ENCODE measurements at places on chromosomes 11 and 22. TPM values are rescaled to one million over a fixed set of nuclear protein-coding genes. Genes with fewer than 3 reads are reported as not detected.

TSKU gene
- total RNA-seq: 2.4 TPM

DNA sequence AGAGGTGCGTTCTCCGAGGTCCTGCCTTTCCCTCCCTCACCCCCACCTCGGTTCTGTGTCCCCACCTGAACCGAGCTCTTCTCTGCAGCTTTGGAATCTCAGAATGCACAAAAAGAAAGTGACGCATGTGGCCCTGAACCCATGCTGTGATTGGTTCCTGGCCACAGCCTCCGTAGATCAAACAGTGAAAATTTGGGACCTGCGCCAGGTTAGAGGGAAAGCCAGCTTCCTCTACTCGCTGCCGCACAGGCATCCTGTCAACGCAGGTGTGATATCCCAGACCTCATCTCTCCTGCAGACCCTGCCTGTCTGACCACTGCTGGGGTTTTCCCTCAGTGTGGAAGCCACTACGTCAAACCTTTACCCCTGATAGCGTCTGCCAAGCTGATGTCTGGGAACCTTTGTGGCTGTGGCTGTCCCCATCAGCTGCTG lies 13.9 kb downstream of the ACP2 start:
- peaks cover 32% of the 10 kb centered on the region for H3K36me3 ChIP-seq
- DNase-seq: peak; percentile 40
- H3K4me1 ChIP-seq: peaks cover 25% of the 10 kb centered on the region
- peak overlapping the region; percentile 55 for H3K4me3 ChIP-seq
- H3K27me3 ChIP-seq: no peaks in the 10 kb centered on the region

GRCh38 chr22:39809772-39810557 lies 83.6 kb downstream of the ENTHD1 start:
- H3K36me3 ChIP-seq: no peaks in the 10 kb centered on the region
- DNase-seq: no peak
- peaks cover 17% of the 10 kb centered on the region for H3K4me1 ChIP-seq
- no peak overlapping the region for H3K4me3 ChIP-seq

GRCh38 chr22:47307326-47307725 lies 544.9 kb downstream of the TBC1D22A start:
- H3K27ac ChIP-seq: no peak overlapping the region
- H3K27me3 ChIP-seq: peaks cover 2% of the 10 kb centered on the region
- no peaks in the 10 kb centered on the region for H3K36me3 ChIP-seq
- no peak for DNase-seq
- no peaks in the 10 kb centered on the region for H3K4me1 ChIP-seq

DNA sequence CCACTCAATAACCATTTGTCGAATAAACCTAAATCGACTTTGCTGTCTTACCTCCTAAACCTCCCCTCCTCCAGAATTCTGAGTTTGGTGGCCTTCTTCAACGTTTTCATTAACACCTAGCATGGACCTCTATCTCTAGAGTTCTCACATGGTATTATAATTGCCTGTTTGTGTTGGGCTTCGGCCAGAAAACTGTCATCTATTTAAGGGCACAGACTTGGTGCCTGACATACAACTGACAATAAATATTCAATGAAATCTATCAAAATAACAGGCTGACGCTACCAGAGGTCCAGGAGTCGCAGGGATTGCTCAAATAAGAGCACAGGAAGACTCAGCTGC lies 687 bp downstream of the ALKBH8 start:
- no peaks in the 10 kb centered on the region for H3K27me3 ChIP-seq
- DNase-seq: no peak
- peaks cover 43% of the 10 kb centered on the region for H3K4me1 ChIP-seq
- H3K27ac ChIP-seq: peak overlapping the region; percentile 94
- H3K36me3 ChIP-seq: no peaks in the 10 kb centered on the region

DNA sequence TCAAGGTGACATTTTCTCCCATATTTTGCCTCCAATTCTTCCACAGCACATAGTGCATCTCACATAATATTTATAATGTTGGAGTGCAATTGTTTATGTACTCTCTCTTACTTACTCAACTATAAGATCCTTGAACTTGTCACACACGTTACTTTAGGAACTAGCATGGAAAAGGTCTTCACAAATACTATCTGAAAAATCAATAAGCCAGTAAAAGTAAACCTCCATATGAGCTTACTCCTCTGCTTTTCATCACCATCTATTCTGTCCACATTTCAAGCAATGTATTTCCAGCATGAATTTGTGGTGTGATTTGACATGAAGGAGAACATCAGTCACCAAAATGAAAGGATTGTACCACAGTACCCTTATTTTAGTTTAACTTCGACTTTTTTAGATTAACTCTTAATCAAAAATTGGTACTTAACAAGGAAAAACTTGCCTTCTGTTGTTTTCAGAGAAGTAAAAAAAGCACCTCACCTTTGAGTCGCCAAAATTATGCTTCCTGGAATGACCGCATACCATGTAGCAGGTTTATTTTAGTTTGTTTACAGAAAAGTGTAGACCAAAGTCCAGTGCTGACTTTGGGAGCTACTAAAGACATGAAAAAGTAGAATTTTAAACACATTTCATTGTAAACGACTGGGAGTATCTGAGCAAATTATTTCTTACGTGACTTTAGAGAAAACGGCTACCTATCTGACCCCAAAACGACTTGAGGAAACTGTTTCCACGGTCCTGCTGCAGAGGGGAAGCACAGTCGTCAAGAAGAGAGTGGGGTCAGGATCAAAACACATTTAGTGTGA lies at the start of gene SLC22A9:
SLC22A9 (plus strand) TSS at position 621 of the 806 bp plus-strand sequence. CDS start 272 bp downstream, outside the sequence.
- peaks cover 18% of the 10 kb centered on the region for H3K27me3 ChIP-seq
- no peak within 1 kb of the TSS for H3K4me3 ChIP-seq
- no peaks in the 10 kb centered on the region for H3K36me3 ChIP-seq

DNA sequence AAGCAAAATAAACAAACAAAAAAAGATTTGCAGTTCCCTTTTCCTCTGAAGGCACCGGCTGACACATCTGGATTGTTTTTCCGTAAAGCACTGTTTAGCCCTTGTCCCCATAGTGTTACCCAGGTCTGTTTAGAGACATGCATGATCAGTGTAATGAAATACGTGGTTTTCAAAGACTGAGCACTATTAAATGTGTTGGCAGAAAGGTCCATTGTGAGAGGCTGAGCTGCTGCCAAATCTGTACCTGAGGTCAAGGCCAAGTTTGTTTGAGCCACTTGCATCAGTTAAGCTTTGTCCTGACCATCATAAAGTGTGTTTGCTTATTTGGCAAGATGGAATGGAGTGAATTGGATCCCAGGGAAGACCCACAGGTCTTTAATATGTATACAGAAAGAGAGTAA lies 26.3 kb downstream of the CTR9 start:
- no peak for DNase-seq
- H3K27ac ChIP-seq: no peak overlapping the region
- H3K4me1 ChIP-seq: no peaks in the 10 kb centered on the region
- H3K4me3 ChIP-seq: no peak overlapping the region
- H3K36me3 ChIP-seq: peaks cover 25% of the 10 kb centered on the region

DNA sequence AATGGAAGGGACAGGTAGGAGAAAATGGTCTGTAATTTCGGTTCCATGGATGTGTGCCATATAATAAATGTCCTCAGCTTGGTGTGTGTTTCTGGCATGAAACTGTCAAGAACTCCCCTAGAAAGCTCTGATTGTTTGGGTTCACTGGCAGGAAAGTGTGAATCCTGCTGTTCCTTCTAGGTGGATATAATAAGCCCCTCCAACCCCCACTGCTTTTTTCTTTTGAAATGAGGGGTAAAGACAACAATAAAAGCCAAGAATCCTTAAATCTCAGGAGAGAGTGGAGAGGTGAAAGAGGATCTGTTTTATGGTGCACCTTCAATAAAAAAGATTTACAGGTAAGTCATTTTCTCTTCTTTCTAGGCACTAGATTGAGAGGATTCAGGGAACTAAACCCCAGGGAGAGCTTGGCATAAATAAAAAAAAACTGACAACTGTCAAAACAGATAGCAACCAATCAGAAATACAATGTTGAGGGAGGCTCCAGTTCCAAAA lies 74.9 kb downstream of the CACNG2 start:
- no peaks in the 10 kb centered on the region for H3K36me3 ChIP-seq
- DNase-seq: no peak
- no peaks in the 10 kb centered on the region for H3K4me1 ChIP-seq
- H3K27ac ChIP-seq: no peak overlapping the region
- H3K4me3 ChIP-seq: no peak overlapping the region
- peaks cover 16% of the 10 kb centered on the region for H3K27me3 ChIP-seq

- no peak for DNase-seq
- peaks cover 4% of the 10 kb centered on the region for H3K4me1 ChIP-seq
- H3K36me3 ChIP-seq: peaks cover 14% of the 10 kb centered on the region
These were observed 11.7 kb upstream of the DNAJB13 start for GRCh38 chr11:73939096-73939495.

DNA sequence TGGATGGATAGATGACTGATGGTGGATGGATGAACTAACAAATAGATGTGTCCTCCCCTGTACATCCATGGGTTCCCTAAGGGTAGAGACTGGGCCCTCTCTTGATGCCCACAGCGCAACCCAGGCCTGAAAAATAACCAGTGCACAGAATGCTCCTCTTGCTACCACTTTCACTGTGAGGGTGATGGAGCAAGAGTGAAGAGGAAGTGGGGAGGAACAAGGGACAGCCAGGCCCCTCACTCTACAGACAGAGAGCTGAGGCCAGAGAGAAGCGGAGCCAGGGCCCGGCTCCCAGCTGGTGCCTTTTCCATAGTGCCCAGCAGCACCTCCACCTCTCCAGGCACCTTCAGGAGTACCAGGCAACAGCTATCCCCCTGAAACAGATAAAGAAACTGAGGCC lies 67.7 kb downstream of the THAP12 start:
- peaks cover 4% of the 10 kb centered on the region for H3K27me3 ChIP-seq
- H3K36me3 ChIP-seq: no peaks in the 10 kb centered on the region
- no peak for DNase-seq
- no peak overlapping the region for H3K4me3 ChIP-seq
- no peaks in the 10 kb centered on the region for H3K4me1 ChIP-seq

VPREB1 gene
- not detected for total RNA-seq

- no peak for DNase-seq
- no peak overlapping the region for H3K4me3 ChIP-seq
- no peak overlapping the region for H3K27ac ChIP-seq
- H3K36me3 ChIP-seq: peaks cover 16% of the 10 kb centered on the region
- no peaks in the 10 kb centered on the region for H3K27me3 ChIP-seq
These were observed 45.3 kb downstream of the PPARA start for GRCh38 chr22:46195487-46196165.
